Activated T-helper 17 cell treated with anti-CD3 and anti-CD28 coated beads, Interleukin-2, amount 50 U/mL, for 72 hours (primary cell): ENCODE measurements at places on chromosomes 13 and 19. TPM values are rescaled to one million over a fixed set of nuclear protein-coding genes. Genes with fewer than 3 reads are reported as not detected.

GRCh38 chr19:41944336-41944735 lies 14.8 kb downstream of the RABAC1 start:
- ATAC-seq = no peak

ABCA7 gene
- 31.2 TPM for total RNA-seq

- ATAC-seq = no peak
Observed at GRCh38 chr13:53411463-53411862, 382.9 kb downstream of the OLFM4 start.

- ATAC-seq = no peak
Observed at GRCh38 chr19:17766543-17767131, 15.4 kb downstream of the FCHO1 start.

GRCh38 chr13:44519642-44520041 lies 56.5 kb downstream of the TSC22D1 start:
- ATAC-seq = no peak

DNA sequence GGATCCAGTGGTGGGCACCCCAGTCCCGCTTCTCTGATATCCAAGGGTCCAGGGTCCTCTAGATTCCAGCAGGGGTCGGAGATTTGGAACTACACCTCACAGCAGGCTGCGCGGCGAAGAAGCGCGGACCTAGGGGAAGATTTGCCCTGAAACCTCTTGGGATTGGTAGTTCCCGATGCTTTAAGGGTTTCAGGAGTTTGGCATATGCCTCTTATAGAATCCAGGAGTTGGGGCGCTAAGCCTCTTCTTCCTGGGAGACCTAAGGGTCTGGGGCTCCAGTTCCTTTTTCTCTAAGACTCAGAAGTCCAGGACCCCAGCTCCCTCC lies 349 bp downstream of the BCL2L12 start:
- no peak for ATAC-seq

FGF22 gene
- not detected for total RNA-seq

- no peak for ATAC-seq
Observed at GRCh38 chr13:46526100-46526735, 26.8 kb upstream of the LRCH1 start.
